ENCODE measurements at places on chromosomes 5 and 9.

- DNase-seq = no peak
Measured at GRCh38 chr5:93044859-93045666, 536.0 kb downstream of the NR2F1-AS1 start.

GRCh38 chr9:3868012-3868411 lies 342.2 kb upstream of the RFX3 start:
- DNase-seq = peak; percentile 27

GRCh38 chr5:147081311-147081764 lies 153.5 kb upstream of the STK32A start:
- DNase-seq = no peak

- peak; percentile 64 for DNase-seq
Measured at GRCh38 chr5:164119806-164120447, 614.5 kb downstream of the MAT2B start.

GRCh38 chr9:89097219-89097618 lies 81.4 kb downstream of the SHC3 start:
- no peak for DNase-seq

DNA sequence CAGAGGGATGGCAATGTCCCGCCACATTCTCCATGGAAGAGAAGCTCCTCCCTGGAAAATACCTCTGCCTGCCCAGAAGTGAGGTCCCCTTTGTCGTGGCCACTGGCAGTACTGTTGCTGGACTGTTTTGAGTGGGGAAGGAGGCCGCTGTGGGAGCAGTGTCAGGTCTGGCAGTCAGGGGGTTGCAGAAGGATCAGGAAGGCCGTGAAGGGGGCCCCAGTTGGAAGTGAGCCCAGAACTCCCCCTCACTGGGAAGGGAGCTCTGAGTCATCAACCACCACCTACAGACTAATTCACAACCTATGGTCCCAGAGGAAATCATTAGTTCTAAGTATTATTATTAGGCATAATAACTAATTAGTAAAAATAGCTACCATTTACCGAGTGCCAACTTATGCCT lies 200.4 kb downstream of the TTLL11 start:
- DNase-seq = no peak

Data from bronchial epithelial cell (primary cell).